Left renal pelvis (tissue), 4 donors: ENCODE measurements at places on chromosomes 4 and X.

DNA sequence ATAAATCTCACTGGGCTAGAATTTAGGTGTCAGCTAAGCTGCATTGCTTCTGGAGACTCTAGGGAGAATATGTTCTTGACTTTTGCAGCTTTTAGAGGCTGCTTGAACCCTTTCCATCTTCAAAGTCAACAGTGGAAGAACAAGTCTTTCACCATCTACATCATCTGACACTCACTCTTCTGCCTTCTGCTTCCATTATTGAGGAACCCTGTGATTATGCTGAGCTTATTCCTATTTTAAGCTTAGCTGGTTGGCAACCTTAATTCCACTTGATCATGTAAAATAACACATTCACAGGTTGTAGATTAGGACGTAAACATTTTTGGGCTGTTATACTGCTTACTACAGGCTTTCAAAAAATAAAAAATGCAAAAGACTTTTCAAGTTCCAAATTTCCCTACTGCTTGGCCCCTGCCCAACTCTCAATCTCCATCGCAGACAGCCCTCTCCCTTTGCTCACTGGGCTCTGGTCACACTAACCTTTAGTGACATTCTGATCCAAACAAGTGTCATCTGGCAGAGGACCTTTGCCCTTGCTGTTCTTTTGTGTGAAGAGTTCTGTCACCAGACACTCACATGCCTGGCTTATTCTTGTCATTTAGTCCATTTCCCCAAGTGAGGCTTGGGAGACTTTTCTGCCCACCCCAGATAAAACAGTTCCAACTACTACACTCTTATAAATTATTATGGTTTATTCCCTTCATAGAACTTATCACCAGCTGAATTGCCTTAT, 1056.0 kb downstream of the STIM2 start:
- DNase-seq: no peak

- no peak for DNase-seq
Measured at GRCh38 chrX:37846558-37846933, 825 bp downstream of the DYNLT3 start.

GRCh38 chr4:41039317-41039716, 175.0 kb downstream of the APBB2 start:
- DNase-seq: no peak

- no peak for DNase-seq
Measured at GRCh38 chrX:22313766-22314165, 41.1 kb downstream of the CBLL2 start.

DNA sequence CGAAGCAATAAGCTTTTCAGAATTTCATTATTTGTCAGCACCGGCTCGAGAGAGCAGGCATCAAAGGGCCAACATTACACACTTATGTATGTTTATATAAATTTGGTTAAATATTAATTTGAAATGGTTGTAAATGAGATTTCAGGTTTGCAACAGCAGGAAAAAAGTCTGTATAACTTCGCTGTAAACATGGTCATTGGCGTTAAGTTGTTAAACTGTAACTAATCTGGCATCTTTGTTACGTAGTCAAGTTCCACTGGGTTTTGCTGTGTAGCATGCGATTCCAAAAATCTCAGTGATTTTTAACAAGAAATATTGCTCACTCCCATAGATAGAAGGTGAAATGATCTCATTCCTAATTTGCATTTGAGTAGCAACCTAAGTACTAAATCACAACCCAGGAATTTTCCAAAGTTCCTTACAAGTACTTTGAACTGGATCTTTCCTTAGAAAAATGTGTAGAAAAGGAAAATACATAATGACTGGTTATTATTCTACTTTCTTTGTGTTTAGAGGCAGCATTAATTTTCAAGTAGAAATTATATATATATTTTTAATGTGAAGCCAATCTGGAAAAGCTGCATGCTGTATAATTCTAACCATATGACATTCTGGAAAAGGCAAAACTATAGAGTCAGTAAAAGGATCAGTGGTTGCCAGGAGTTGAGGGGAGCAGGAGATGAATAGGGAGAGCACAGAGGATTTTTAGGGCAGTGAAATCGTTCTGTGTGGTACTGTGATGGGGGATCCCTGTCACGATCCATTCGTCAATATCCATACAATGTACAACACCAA, 222.1 kb downstream of the CBR4 start:
- no peak for DNase-seq

DNA sequence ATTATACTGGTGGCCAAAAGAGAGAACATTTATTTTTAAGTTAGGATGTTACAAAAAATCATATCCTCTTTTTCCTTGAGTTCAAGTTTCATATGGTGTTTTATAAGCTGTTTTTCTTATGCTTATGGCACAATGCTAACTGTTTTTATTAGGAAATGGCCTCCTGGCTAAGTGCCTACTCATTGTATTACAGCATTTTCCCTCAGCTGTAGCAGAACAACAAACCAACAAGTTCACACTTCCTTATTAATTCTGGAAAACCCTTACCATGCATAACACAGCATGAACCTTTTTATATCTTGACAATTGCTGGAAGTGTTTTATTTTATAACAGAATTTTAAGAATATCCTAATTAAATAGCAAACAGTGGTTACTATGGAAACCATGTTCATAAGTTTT, 165.8 kb downstream of the GASK1B start:
- DNase-seq: no peak
